ELR (cell line): ENCODE measurements at places on chromosomes 2 and 18.
A peak's percentile ranks its signal among the peaks of the same experiment; 100 is the strongest.

- DNase-seq: no peak
Measured at GRCh38 chr2:62455957-62456692, 49.9 kb downstream of the TMEM17 start.

- no peak for DNase-seq
Measured at GRCh38 chr2:210536973-210537650, 19.3 kb upstream of the CPS1 start.

GRCh38 chr2:42978887-42979415 is 186.6 kb upstream of the HAAO start:
- DNase-seq: no peak

GRCh38 chr2:12694990-12695774 is 21.6 kb upstream of the TRIB2 start:
- no peak for DNase-seq

- DNase-seq: no peak
Measured at GRCh38 chr18:61394983-61395382, 61.8 kb downstream of the CDH20 start.

DNA sequence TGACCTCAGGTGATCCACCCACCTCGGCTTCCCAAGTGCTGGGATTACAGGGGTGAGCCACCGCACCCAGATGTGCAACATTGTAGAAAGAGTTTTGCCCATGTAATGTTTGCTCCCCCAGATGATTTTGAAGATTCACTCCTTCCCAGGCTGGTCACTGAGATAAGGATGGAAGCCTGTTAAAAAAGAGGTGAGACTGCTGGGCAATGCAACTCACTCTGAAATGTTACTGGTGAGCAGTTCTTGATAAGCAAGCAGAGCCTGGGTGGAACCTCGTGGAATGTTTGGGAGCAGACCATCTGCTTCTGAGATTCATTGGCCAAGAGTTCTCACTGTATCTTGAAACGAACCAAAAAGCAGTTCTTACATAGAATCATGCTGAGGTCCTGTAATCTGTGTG is 19.7 kb downstream of the GRP start:
- no peak for DNase-seq

- no peak for DNase-seq
Measured at GRCh38 chr2:23703583-23704385, 223.1 kb downstream of the ATAD2B start.

GRCh38 chr2:67389286-67389685 is 7.8 kb upstream of the ETAA1 start:
- DNase-seq: peak; percentile 68

DNA sequence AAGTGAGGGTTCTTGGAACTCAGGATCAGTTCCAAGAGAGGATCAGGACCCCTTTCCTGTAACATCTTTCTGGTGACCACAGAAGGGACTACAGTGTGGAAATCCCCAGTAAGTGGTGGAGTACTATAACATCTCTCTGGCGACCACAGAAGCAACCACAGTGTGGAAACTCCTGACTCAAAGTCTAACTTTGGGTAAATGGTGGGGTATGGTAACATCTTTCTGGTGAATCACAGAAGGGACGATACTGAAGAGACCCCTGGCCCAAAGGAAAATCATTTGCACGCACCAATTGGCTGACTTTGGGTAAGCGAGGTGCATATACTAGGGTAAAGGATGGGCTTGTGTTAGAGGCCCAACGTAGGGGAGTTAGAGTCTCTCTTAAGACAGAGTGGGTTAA is 56.3 kb upstream of the GULP1 start:
- no peak for DNase-seq

GRCh38 chr18:23824240-23824639 is 135.0 kb downstream of the LAMA3 start:
- peak; percentile 19 for DNase-seq

- DNase-seq: no peak
Measured at GRCh38 chr2:163794635-163795034, 58.8 kb upstream of the FIGN start.

GRCh38 chr2:143581134-143581533 is 451.9 kb downstream of the ARHGAP15 start:
- no peak for DNase-seq

- DNase-seq: no peak
Measured at GRCh38 chr2:238441262-238442114, 14.8 kb downstream of the ASB1 start.

- peak; percentile 91 for DNase-seq
Measured at GRCh38 chr2:232260075-232260474, 118.5 kb upstream of the ALPP start.

- DNase-seq: no peak
Measured at GRCh38 chr2:191701029-191701428, 23.1 kb downstream of the NABP1 start.

DNA sequence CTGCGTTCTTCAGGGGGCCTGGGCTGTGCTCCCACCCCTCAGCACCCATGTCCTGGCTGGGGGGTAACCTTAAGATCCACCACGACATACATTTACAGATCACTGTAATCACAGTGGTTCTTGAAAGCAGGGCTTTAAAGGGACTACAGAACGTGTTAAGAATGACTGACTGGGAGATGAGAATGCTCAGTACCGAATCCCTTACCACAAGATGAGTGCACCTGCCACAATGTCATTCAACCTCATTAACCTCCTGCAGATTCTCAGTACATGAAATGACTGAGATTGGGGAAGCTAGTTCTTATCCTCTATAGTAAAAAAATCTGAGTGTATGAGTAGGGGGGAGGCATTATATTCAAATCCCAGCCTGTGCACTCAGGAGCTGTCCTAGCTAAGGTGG is 10.5 kb upstream of the PIEZO2 start:
- no peak for DNase-seq

DNA sequence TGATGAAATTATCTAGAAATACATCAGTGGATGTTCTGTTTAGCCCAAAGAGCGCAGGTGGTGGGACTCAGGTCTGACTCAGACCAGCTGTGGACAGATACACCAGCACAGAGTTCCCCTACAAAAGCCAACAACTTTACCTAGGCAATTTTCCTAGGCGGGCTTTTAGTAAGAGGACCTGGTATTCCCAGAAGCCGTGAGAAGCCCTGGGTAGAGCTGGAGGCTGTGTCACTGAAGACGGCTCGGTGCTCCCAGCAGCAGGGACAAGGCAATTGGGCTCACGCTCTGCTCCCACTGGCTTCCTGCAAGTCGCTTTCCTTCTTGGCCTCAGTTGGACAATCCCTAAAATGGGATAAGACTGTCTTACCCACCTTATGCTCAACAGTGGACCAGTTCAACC is 41.1 kb downstream of the TPO start:
- DNase-seq: no peak

- DNase-seq: peak; percentile 34
Measured at GRCh38 chr2:226544596-226545210, 254.9 kb downstream of the IRS1 start.
